ENCODE measurements at places on chromosomes 16 and 17.
A peak's percentile ranks its signal among the peaks of the same experiment; 100 is the strongest.

DNA sequence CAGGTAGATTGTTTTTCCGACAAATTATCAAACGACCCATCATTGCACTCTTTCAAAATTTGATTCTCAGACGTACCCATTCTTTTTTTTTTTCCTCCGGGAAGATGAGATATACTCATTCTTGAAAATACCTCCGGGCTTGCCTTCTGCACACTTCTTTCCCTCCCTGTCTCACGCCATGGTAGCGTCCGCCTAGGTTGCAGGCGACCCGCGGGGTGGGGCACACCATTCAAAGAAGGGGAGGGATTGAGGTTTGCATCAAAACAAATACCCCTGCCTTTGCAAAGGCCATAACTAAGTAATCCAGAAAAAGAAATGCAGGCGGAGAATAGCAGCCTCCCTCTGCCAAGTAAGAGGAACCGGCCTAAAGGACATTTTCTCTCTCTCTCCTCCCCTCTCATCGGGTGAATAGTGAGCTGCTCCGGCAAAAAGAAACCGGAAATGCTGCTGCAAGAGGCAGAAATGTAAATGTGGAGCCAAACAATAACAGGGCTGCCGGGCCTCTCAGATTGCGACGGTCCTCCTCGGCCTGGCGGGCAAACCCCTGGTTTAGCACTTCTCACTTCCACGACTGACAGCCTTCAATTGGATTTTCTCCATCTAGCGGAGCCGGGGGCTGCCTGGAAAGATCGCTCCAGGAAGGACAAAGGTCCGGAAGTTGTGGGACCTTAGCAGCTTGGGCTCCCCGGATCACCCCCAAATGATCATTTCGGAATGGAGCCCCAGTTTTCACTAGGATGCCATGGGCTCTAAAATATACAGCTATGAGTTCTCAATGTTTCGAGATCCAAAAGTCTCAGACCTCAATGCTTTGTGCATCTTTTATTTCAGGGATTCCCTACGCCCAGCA is 843 bp downstream of the TP53 start:
- DNase-seq: peak; percentile 72

DNA sequence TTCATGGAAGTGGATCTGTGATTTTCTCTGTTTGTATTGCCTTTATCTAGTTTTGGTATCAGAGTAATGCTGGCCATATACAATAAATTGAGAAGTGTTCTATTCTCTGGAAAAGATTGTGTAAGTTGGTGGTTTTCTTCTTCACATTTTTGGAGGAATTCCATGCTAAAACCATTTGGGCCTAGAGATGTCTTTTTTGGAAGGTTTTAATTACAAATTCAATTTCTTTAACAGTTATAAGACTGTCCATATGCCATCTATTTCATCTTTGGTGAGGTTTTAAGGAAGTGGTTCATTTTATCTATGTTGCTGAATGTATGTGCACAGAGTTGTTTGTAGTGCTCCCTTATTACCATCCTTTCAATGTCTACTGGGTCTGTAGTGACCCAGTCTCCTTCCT is 46.0 kb downstream of the CACNG1 start:
- DNase-seq: no peak

DNA sequence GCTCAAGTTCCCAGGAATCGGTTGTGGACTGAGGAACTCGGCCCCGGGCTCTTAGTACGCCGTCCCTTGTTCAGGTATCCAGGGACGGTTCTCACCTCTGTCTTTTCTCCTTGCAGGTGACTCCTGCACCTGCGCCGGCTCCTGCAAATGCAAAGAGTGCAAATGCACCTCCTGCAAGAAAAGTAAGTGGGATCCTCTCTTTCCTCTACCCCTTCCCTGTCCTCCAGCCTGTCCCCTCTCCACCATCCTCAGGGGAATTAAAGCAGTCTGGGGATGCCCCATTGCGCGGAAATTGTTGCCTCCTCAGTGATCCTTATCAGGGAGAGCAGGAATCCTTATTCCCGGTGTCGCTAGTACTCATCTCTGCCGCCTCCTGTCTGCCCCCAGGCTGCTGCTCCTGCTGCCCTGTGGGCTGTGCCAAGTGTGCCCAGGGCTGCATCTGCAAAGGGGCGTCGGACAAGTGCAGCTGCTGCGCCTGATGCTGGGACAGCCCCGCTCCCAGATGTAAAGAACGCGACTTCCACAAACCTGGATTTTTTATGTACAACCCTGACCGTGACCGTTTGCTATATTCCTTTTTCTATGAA is 585 bp downstream of the MT2A start:
- DNase-seq: no peak

DNA sequence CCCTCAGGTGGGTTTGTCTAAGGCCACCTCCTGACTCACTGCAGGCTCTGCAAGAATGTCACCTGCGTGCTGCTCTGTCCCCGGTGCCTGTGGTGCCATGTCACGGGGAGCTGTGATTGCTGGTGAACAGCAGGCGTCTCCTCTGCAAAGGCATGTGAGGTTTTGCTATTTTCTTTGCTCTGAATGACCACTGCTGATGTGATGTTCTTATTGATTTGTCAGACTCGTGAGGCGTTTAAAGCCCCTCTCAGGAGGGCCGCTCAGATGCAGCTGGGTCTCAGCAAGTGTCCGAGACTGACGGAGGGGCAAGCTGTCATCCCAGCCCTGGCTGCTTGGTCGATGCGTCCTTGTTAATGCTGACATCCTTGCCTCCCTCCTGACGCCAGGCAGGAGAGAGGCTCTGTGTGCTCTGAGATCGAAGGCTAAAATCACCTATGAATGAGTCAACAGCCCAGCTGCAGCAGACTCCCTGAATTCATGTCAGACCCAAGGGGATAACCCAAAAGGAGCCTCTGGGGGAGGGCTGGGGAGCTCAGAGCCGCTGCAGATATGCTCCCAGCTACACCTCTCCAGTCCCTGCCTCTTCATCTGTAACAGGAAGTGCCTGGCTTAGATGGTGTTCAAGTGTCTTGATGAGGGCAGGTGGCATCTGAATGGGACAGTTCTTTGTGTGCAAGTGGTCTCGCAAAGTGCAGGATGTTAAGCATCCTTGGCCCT is 11.8 kb upstream of the PEMT start:
- no peak for DNase-seq

- DNase-seq: no peak
These were observed 2.0 kb downstream of the CENPX start for GRCh38 chr17:82020572-82021106.

DNA sequence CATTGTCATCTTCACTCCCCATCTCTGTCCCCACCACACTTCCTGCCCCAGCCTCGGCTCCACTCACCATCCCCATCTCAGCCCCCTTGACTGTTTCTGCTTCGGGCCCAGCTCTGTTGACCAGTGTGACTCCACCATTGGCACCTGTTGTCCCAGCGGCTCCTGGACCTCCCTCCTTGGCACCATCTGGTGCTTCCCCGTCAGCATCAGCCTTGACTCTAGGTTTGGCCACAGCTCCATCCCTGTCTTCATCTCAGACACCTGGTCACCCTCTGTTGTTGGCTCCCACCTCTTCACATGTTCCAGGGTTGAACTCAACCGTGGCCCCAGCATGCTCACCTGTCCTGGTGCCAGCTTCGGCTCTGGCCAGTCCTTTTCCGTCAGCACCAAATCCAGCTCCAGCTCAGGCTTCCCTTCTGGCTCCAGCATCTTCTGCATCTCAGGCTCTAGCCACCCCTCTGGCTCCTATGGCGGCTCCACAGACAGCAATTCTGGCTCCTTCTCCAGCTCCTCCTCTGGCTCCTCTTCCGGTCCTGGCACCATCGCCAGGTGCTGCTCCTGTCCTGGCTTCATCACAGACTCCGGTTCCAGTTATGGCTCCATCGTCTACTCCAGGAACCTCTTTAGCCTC is 24.4 kb upstream of the PHKG2 start:
- no peak for DNase-seq

DNA sequence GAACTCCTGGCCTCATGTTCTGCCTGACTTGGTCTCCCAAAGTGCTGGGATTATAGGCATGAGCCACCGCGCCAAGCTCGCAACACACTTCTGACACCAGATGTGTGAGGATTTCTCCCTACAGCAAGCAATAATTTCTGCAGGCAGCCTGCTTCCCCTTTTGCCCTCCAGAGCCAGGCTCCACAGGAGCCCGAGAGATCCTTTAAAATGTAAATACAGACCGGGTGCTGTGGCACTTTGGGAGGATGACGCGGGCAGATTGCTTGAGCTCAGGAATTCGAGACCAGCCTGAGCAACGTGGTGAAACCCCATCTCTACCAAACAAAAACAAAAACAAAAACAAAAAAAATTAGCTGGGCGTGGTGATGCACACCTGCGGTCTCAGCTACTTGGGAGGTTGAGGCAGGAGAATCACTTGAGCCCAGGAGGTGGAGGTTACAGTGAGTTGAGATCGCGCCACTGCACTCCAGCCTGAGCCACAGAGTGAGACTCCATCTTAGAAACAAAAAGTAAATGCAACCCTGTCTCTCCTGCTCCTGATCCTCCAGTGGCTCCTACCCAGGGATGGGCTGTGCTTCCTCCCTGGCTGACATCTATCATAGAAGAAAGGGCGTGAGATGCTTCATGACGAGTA is 14.7 kb downstream of the C16orf96 start:
- DNase-seq: no peak

DNA sequence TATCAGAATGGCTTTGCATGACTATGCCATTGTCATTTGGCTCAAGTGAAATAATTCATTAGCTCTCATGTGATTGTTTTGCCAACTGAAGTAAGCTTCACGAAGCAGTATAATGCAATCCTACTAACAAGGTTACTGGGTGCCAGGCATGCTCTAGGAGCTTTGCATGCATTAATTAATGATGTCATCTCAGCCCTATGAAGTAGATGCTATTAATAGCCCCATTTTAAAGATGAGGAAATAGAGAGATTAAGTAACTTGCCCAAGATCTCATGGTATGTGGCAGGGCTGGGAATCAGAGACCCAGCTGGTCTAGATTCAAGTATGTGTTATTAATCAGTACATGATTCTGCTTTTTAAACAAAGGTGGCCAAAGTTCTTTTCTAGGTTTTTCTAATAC is 14.1 kb downstream of the KRT39 start:
- DNase-seq: no peak

All from effector CD8-positive, alpha-beta T cell (primary cell).